ENCODE measurements at places on chromosomes 5 and 9. TPM values are rescaled to one million over a fixed set of nuclear protein-coding genes. Genes with fewer than 3 reads are reported as not detected.

- DNase-seq = no peak
These were observed 190.9 kb downstream of the GADD45G start for GRCh38 chr9:89795538-89796195.

DNA sequence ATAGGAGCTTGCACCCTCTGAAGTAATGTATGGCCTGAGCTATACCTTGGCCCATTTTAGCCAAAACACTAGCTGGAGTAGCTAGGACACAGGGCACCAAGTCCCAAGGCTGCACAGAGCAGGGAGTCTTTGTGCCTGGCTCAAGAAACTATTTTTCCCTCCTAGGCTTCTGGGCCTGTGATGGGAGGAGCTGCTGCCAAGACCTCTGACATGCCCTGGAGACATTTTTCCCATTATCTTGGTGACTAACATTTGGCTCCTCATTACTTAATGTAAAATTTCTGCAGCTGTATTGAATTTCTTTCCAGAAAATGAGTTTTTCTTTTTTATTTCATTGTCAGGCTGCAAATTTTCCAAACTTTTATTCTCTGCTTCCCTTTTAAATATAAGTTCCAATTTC is 1099.2 kb downstream of the CDH18 start:
- no peak for DNase-seq

ARHGEF28 gene
- not detected for polyA plus RNA-seq

DNA sequence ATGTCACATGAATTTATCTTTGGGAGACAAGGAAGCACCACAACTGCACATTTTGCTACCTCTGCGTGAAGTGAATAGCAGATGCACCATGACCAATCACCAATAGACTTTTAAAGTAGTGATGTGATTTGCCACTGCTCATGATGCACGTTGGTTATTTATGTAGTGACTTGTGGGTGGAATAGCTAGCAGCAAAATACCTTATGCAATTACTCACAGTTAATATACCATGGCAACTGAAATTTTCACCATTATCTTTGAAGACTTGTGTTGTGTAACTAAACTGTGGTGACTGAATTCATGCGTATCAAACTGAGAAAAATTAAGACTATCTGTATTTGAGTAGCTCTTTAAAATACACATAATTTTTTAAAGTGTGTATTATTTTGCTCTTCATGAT is 46.2 kb upstream of the TUSC1 start:
- no peak for DNase-seq

GDNF gene
- polyA plus RNA-seq = not detected

OBP2B gene
- not detected for polyA plus RNA-seq

- DNase-seq = no peak
These were observed 354.0 kb downstream of the TMEM167A start for GRCh38 chr5:82723168-82723567.

- DNase-seq = no peak
These were observed 49.5 kb upstream of the BRINP1 start for GRCh38 chr9:119418721-119419120.

DNA sequence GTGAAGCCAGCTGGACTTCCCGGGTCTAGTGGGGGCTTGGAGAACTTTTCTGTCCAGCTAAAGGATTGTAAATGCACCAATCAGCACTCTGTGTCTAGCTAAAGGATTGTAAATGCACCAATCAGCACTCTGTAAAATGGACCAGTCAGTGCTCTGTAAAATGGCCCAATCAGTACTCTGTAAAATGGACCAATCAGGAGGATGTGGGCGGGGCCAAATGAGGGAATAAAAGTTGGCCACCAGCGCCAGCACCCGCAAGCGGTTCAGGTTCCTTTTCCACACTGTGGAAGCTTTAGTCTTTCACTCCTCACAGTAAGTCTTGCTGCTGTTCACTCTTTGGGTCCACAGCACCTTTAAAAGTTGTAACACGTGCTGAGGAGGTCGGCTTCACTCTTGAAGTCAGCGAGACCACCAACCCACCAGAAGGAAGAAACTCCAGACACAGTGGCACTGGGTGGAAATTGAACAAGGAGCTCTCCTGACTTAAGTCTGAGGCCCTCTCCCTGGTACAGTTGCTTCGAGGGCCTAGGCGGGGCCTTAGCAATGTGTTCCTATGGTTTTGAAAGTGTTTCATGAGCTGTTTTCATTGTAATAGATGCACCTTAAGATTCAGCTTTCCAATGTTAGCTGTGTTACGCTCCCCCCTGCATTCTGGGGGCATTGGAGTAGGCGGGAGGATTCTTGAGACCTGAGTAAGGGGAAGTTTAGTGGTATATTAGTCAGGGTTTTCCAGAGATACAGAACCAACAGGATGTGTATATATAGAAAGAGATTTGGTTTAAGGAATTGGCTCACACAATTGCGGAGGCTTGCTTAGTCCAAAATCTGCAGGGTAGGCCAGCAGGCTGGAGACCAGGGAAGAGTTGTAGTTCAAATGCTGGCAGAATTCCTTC is 21.5 kb upstream of the MYO10 start:
- DNase-seq = no peak

GRCh38 chr5:40958811-40959210 is 49.5 kb downstream of the C7 start:
- DNase-seq = no peak

GRCh38 chr5:72746736-72747135 is 69.7 kb upstream of the TNPO1 start:
- no peak for DNase-seq

GRCh38 chr9:127165116-127165515 is 42.7 kb upstream of the ANGPTL2 start:
- no peak for DNase-seq

- DNase-seq = no peak
These were observed 370.9 kb upstream of the WWC1 start for GRCh38 chr5:167920589-167920988.

CFAP77 gene
- not detected for polyA plus RNA-seq

DNA sequence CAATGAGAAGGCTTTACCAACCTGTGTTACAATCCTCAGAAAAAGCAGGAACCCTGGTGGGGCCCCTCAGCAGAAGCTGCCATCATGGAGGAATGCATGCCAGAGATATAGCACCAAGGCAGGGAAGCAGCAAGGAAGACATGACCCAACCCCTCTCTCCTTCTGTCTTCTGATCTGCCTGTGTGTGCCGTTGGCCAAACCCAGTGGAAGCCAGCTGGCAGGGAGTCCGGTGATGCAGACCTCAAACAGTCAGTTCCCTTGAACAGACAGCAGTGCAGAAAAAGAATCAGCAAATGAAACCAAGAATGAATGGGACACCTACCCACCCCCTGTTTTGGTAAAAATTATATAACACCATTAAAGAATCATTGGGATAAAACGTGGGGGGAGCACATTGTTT is 234.2 kb downstream of the ZNF608 start:
- no peak for DNase-seq

DNA sequence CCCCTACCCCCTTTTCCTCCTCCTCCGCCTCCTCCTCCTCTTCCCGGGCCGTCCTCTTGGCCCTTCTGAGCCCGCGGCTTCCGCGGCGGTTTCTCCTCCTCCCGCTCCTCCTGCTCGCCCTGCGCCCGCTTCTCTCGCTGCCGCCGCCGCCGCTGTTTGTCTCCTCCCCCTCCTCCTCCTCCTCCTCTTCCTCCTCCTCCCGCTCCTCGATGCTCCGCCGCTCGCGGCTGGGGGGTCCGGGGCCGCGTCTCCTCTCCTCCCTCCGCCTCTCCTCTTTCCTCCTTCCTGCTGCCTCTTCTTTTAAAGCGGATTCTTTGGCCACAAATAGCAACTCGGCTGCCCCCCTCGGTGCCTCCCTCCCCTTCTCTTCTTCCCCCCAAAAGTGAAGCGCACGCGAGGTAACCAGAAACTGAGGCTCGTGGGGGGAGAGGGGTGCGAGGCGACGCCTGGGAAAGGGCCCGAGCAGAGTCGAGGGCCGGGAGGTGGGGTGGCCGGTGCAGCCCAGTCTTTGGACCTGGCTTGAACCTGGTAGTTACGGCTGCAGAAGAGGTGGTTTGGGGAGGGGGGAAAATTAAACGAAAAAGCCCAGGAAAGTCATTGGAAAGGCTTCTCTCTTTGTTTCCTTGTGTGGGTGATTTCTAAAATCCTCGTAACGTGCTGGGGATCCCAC is 1058.5 kb upstream of the DMAC1 start:
- no peak for DNase-seq

- no peak for DNase-seq
These were observed 4.0 kb upstream of the RHOBTB3 start for GRCh38 chr5:95726811-95727763.
